ENCODE measurements at places on chromosomes 13 and 19. TPM values are rescaled to one million over a fixed set of nuclear protein-coding genes. Genes with fewer than 3 reads are reported as not detected.
A peak's percentile ranks its signal among the peaks of the same experiment; 100 is the strongest.

Gene ZNF419
- 6.3 TPM for total RNA-seq

Gene PSG2
- 1.5 TPM for total RNA-seq

Gene ZNF492
- 0.06 TPM for total RNA-seq

Gene ARRDC5
- not detected for total RNA-seq

Gene NLRP5
- total RNA-seq, result not detected

Gene CYP2F1
- not detected for total RNA-seq

Gene HCST
- total RNA-seq, result 4.1 TPM

Gene NUP58
- 52.3 TPM for total RNA-seq

Gene ATP4B
- not detected for total RNA-seq

GRCh38 chr19:995051-995827 lies 5.0 kb upstream of the GRIN3B start:
- no peak overlapping the region for H3K27ac ChIP-seq
- no peak for DNase-seq
- peaks cover 5% of the 10 kb centered on the region for H3K4me1 ChIP-seq
- peaks cover 4% of the 10 kb centered on the region for H3K36me3 ChIP-seq

DNA sequence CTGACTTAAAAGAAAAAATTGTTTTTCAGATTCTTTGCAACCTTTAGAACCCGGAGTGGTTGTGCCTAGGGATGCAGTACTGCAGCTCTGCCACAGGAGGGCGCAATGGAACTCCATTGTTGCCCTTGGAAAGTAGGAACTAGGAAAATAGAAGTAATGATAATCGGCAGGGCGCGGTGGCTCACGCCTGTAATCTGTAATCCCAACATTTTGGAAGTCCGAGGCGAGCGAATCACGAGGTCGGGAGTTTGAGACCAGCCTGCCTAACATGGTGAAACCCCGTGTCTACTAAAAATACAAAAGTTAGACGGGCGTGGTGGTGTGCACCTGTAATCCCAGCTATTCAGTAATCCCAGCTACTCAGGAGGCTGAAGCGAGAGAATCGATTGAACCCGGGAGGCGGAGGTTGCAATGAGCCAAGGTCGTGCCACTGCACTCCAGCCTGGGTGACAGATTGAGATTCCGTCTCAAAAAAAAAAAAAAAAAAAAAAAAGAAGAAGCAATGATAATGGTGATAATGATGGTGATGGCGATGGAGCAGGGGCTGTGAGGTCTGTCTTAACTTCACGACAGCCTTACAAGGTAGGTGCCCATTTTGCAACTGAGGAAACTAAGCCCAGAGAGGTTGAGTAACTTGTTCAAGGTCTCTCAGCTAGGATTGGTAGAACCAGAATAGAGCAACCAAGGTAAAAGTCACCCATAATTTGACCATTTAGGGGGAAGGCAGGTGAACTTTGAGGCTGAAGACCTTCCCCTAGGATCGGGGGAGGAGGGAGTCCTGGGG lies 5.5 kb upstream of the ADAMTS10 start:
- H3K4me1 ChIP-seq, result peaks cover 15% of the 10 kb centered on the region
- H3K4me3 ChIP-seq, result no peak overlapping the region
- DNase-seq, result peak; percentile 13
- no peaks in the 10 kb centered on the region for H3K36me3 ChIP-seq

- no peak overlapping the region for H3K4me3 ChIP-seq
- H3K36me3 ChIP-seq, result peaks cover 14% of the 10 kb centered on the region
- H3K4me1 ChIP-seq, result no peaks in the 10 kb centered on the region
- no peak for DNase-seq
- no peaks in the 10 kb centered on the region for H3K27me3 ChIP-seq
- H3K27ac ChIP-seq, result no peak overlapping the region
These were observed 1.5 kb downstream of the FCAR start for GRCh38 chr19:54875506-54875905.

- peaks cover 40% of the 10 kb centered on the region for H3K4me1 ChIP-seq
- H3K4me3 ChIP-seq, result no peak overlapping the region
- peaks cover 25% of the 10 kb centered on the region for H3K27me3 ChIP-seq
- no peak overlapping the region for H3K27ac ChIP-seq
- no peak for DNase-seq
These were observed 13.8 kb downstream of the FPR1 start for GRCh38 chr19:51737924-51738323.

DNA sequence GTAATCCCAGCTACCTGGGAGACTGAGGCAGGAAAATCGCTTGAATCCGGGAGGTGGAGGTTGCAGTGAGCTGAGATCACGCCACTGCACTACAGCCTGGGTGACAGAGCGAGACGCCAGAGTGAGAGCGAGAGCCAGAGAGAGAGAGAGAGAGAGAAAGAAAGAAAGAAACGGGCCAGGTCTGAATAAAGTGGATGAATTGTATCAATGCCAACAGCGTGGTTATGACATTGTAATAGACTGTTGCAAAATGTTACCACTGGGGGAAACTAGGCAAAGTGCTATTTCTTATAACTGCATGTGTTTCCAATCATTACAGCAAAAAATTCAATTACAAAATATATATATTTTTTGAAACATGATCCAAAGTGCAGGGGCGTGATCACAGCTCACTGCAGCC lies 11.8 kb upstream of the BTBD2 start:
- H3K4me1 ChIP-seq, result peaks cover 12% of the 10 kb centered on the region
- peaks cover 2% of the 10 kb centered on the region for H3K27me3 ChIP-seq
- no peak overlapping the region for H3K27ac ChIP-seq
- DNase-seq, result peak; percentile 61
- no peaks in the 10 kb centered on the region for H3K36me3 ChIP-seq

- H3K27me3 ChIP-seq, result peaks cover 6% of the 10 kb centered on the region
- peak; percentile 56 for DNase-seq
- peak overlapping the region; percentile 75 for H3K4me3 ChIP-seq
These were observed 18.2 kb downstream of the IL17D start for GRCh38 chr13:20721454-20722357.

GRCh38 chr13:30805603-30806011 lies 70.3 kb downstream of the ALOX5AP start:
- H3K27ac ChIP-seq, result peak overlapping the region; percentile 87
- peaks cover 42% of the 10 kb centered on the region for H3K4me1 ChIP-seq

DNA sequence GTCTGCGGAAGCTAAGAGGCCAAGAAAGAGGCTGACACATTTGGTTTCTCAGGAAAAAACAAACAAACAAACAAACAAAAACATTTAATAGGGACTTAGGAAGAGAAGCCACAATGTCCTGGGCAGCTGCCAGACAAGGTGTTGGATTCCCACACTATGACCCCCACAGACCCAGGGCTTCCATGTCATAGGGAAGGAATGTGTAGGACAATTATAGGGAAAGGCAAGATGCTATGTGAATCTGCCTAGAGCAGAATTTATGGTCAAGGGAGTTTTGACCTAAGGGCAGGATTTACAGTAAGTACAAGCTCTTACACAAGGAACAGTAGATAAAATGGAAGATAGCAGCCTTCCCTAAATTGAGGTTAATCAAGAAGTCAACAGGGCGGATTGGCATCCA lies 9.1 kb upstream of the CDADC1 start:
- peaks cover 14% of the 10 kb centered on the region for H3K27me3 ChIP-seq
- H3K27ac ChIP-seq, result no peak overlapping the region
- peak; percentile 45 for DNase-seq
- no peaks in the 10 kb centered on the region for H3K36me3 ChIP-seq
- no peak overlapping the region for H3K4me3 ChIP-seq
